ENCODE measurements at places on chromosomes 16 and 17. TPM values are rescaled to one million over a fixed set of nuclear protein-coding genes. Genes with fewer than 3 reads are reported as not detected.

- peaks cover 35% of the 10 kb centered on the region for H3K36me3 ChIP-seq
- H3K27me3 ChIP-seq, result no peaks in the 10 kb centered on the region
- no peaks in the 10 kb centered on the region for H3K4me1 ChIP-seq
- no peak overlapping the region for H3K4me3 ChIP-seq
- no peak overlapping the region for H3K27ac ChIP-seq
These were observed 13.6 kb downstream of the SMG6 start for GRCh38 chr17:2289878-2290478.

- H3K36me3 ChIP-seq, result peaks cover 3% of the 10 kb centered on the region
- no peaks in the 10 kb centered on the region for H3K27me3 ChIP-seq
- peaks cover 3% of the 10 kb centered on the region for H3K4me1 ChIP-seq
- no peak overlapping the region for H3K27ac ChIP-seq
- no peak for DNase-seq
These were observed 34.4 kb downstream of the GDPD1 start for GRCh38 chr17:59254742-59255141.

GRCh38 chr16:79519448-79519847 lies 81.1 kb downstream of the MAF start:
- no peaks in the 10 kb centered on the region for H3K4me1 ChIP-seq
- H3K36me3 ChIP-seq, result no peaks in the 10 kb centered on the region
- H3K27me3 ChIP-seq, result peaks cover 11% of the 10 kb centered on the region
- no peak overlapping the region for H3K4me3 ChIP-seq

- no peaks in the 10 kb centered on the region for H3K27me3 ChIP-seq
- H3K36me3 ChIP-seq, result peaks cover 19% of the 10 kb centered on the region
- peak overlapping the region; percentile 41 for H3K27ac ChIP-seq
- H3K4me3 ChIP-seq, result no peak overlapping the region
- peaks cover 20% of the 10 kb centered on the region for H3K4me1 ChIP-seq
These were observed 171.7 kb downstream of the KATNIP start for GRCh38 chr16:27721531-27722181.

- peaks cover 10% of the 10 kb centered on the region for H3K4me1 ChIP-seq
- H3K36me3 ChIP-seq, result peaks cover 10% of the 10 kb centered on the region
- DNase-seq, result no peak
- H3K27ac ChIP-seq, result no peak overlapping the region
- no peaks in the 10 kb centered on the region for H3K27me3 ChIP-seq
These were observed 34.1 kb downstream of the RNF112 start for GRCh38 chr17:19445105-19445504.

DNA sequence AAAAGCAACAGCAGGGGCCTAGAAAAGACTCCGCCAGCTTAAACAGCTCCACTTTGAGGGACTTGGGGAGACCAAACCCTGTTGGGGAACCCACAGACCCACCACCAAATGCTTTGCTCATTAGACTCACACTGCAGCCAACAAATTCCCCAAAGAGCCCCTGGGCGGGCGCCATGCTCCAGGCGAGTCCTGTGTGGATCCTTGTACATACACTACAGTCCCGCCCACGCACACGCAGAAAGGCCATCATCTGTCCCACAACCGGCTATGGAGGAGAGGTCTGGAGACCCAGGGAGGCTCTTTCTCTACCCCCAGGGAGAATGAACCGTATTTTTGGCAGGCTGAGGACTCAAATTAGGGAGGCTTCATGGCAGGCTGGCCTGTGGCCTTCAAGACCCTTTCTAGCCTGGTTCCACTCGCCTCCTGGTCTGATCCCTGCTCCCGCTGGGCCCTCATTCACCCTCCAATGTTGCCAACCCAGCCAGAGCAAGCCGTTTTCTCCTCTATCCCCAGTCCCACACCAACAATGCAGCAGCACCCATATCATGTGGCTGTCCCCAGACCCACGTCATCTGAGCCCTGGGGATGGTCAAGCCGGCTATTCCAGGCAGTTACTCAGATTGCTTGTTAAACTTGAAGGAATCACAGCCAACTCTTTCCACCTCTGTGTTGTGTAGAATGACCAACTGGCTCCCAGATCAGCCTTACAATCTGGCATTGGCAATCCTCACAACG lies 27.2 kb downstream of the ZNF423 start:
- H3K27me3 ChIP-seq, result no peaks in the 10 kb centered on the region
- DNase-seq, result no peak
- H3K27ac ChIP-seq, result peak overlapping the region; percentile 69
- no peak overlapping the region for H3K4me3 ChIP-seq
- H3K36me3 ChIP-seq, result peaks cover 8% of the 10 kb centered on the region

- no peaks in the 10 kb centered on the region for H3K4me1 ChIP-seq
- no peak overlapping the region for H3K4me3 ChIP-seq
- H3K36me3 ChIP-seq, result no peaks in the 10 kb centered on the region
These were observed 871.0 kb downstream of the CDH11 start for GRCh38 chr16:64250866-64251265.

DNA sequence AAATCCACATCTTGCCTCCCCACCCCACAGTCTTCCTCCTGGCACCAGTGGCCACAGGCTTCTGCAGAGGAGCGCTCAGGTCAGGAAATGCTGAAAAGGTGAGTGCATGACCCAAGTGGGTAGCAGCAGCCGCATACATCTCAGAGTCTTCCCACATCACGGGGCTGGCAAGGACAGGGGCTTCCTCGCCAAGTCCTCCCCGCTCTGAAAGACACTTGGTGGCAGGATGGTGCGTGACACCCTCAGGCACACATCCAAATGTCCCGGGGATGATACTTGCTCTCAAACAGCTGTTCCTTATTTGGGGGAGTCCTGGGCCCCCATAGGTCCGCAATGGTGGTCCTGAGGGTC lies 8.8 kb upstream of the SLC16A5 start:
- H3K4me3 ChIP-seq, result no peak overlapping the region
- H3K4me1 ChIP-seq, result peaks cover 10% of the 10 kb centered on the region
- no peaks in the 10 kb centered on the region for H3K36me3 ChIP-seq
- H3K27me3 ChIP-seq, result peaks cover 4% of the 10 kb centered on the region
- no peak for DNase-seq
- no peak overlapping the region for H3K27ac ChIP-seq

GRCh38 chr16:80996688-80997138 lies 10.0 kb downstream of the CMC2 start:
- DNase-seq, result no peak
- no peaks in the 10 kb centered on the region for H3K27me3 ChIP-seq
- H3K27ac ChIP-seq, result peak overlapping the region; percentile 79
- peaks cover 11% of the 10 kb centered on the region for H3K36me3 ChIP-seq
- peak overlapping the region; percentile 18 for H3K4me3 ChIP-seq
- H3K4me1 ChIP-seq, result peaks cover 33% of the 10 kb centered on the region

DNA sequence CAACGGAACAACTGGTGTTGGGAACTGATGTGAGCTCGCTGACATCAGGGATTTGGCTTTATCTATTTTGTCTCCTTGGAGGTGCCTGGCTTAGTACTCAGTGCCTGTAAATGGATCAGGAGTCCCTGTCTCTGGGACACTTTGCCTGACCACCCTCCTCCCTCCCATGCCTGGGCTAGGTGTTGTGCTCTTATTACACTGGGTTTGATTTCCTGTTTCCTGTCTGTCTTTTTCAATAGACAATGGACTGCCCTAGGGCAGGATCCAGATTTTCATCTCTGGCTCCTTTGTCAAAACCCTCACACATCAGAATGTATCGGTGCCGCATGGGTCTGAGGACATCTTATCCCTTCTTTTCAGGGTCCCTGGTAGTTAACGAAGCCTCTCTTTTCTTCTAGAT lies 223.6 kb upstream of the ASIC2 start:
- peaks cover 11% of the 10 kb centered on the region for H3K4me1 ChIP-seq
- H3K4me3 ChIP-seq, result no peak overlapping the region
- H3K27ac ChIP-seq, result no peak overlapping the region
- H3K36me3 ChIP-seq, result no peaks in the 10 kb centered on the region
- no peaks in the 10 kb centered on the region for H3K27me3 ChIP-seq

DNA sequence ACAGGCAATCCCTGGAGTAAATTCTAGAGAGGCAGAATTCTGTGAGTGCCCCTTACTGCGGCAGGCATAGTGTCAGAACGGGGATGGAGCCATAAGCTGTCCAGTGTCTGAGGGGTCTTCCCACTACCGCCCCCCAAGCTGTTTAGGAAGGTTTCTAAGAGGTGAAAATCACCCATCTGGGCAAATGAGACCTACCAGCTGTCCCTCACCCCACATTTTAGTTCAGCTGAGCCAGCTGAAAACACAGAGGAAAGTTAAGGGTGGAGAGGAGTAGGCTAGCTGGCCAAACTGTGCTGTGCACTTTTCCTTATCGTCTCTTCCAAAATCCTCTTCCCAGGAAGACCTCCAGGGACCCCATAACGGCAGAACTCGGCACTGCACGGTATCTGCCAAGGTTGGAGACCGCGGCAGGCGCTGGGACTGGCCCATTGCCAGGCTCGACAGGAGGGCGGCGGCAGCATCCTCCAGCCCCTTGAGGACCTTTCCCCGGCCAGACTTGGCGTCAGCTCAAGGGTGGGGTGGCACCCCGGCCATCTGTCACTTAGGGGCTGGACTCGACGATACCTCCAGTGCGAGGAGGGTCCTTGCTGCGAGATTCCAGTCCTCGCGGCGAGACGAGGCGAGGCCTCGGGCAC lies 955 bp downstream of the ACLY start:
- peak; percentile 17 for DNase-seq
- peak overlapping the region; percentile 90 for H3K4me3 ChIP-seq
- H3K27me3 ChIP-seq, result no peaks in the 10 kb centered on the region
- H3K4me1 ChIP-seq, result peaks cover 48% of the 10 kb centered on the region

DNA sequence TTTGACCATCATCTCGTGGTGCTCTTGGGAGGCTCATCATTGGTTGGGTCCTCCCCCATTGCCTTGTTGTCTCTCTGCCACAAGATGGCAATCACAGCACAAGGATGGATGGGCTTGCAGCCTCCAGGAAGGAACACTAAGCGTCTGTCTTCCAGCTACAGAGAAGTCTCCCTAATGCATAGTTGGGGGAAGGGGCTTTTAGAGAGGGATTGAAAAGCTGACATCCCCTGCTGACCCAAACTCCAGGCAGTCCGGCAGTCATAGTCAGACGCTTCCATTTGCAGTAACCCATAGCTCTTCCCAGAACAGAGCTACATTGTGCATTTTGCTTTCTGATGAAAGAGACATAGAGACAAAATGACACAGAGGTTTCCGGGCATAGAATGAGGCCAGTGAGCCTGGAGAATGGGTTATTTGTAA lies 111.4 kb downstream of the UTP18 start:
- peak; percentile 28 for DNase-seq
- no peak overlapping the region for H3K4me3 ChIP-seq
- H3K27ac ChIP-seq, result no peak overlapping the region
- peaks cover 7% of the 10 kb centered on the region for H3K27me3 ChIP-seq
- peaks cover 5% of the 10 kb centered on the region for H3K4me1 ChIP-seq
- H3K36me3 ChIP-seq, result no peaks in the 10 kb centered on the region

DNA sequence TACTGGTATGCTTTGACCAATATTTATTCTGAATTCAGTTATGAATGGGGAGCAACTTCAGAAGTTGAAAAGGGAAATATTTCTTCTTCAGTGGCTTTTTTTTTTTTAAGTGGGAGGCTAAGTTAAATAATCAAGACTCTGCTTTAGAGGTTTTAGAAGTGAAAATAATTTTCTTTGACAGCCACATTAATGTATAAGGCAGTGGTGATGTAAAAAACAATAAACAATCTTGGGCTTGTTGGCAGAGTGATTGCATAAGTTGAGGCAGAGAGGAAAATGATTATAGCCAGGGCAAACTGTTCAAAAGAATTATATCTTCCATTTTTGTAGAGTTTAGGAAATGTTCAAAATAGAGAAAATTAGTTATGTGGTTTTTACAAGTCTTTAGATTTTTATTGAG lies 5.4 kb upstream of the KRT12 start:
- H3K36me3 ChIP-seq, result no peaks in the 10 kb centered on the region
- H3K27ac ChIP-seq, result no peak overlapping the region
- no peaks in the 10 kb centered on the region for H3K4me1 ChIP-seq
- no peak for DNase-seq
- H3K27me3 ChIP-seq, result peaks cover 4% of the 10 kb centered on the region

DNA sequence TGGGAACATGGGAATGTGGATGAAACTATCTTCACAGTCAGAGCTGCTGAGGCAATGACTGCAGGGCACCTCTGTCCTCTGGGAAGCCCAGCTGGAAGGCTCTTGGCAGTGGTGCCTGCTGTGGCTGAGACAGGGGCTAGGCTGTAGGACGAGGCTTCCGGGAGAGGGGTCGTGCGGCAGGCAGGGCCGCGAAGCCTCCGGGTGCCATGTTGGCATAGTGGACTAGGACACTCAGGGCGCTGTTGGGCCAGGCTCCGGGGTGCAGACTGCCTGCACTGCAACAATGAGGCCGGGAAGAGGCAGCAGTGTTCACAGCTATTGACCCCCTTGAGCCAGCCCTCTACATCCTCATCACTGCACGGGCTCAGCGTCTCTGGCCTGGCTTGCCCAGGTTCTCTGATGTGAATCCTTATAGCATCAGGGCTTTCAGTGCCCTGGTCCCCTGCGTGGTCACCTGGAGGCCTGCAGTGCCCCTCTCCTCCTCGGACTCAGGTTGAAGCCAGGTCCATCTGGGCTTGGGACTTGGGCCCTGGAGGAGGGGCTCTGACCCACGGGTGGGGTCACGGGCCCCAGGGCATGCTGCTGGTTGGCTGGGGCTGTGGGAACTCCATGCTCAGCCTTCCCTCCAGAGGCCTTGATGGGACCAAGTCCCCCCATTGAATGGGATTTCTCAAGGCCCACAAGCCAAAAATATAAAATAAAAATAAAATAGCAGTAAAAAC lies 91.6 kb downstream of the TNFRSF13B start:
- no peak overlapping the region for H3K4me3 ChIP-seq
- no peak overlapping the region for H3K27ac ChIP-seq

GRCh38 chr16:86044241-86044671 lies 145.3 kb downstream of the IRF8 start:
- no peak overlapping the region for H3K4me3 ChIP-seq
- H3K27ac ChIP-seq, result no peak overlapping the region
- peaks cover 70% of the 10 kb centered on the region for H3K27me3 ChIP-seq
- H3K4me1 ChIP-seq, result peaks cover 15% of the 10 kb centered on the region
- DNase-seq, result peak; percentile 39
- no peaks in the 10 kb centered on the region for H3K36me3 ChIP-seq

DNA sequence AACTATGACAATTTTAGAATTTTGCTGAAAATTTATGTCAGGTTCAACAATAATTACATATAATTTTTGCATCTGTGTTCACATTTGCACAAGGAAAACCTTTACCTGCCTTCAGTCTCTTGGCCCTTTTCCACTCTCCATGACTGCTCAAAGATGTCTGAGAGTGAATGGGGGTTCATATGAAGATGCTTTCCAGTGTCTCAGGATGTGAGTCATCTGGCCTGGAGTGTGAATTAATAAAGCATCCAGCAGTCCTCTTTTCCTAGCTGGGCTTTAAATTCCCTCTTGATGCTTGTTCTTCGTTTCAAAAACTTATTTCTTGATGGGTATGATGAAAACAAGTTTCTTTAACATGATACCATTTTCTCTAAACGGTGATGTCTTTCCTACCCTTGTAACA lies 99.9 kb downstream of the CDK5R1 start:
- H3K4me1 ChIP-seq, result no peaks in the 10 kb centered on the region
- peaks cover 11% of the 10 kb centered on the region for H3K36me3 ChIP-seq
- no peaks in the 10 kb centered on the region for H3K27me3 ChIP-seq
- DNase-seq, result no peak

- no peaks in the 10 kb centered on the region for H3K4me1 ChIP-seq
- no peak overlapping the region for H3K27ac ChIP-seq
- H3K36me3 ChIP-seq, result no peaks in the 10 kb centered on the region
- DNase-seq, result no peak
- no peaks in the 10 kb centered on the region for H3K27me3 ChIP-seq
- H3K4me3 ChIP-seq, result no peak overlapping the region
These were observed 167.5 kb downstream of the UTP18 start for GRCh38 chr17:51427856-51428255.

ERN2 gene
- total RNA-seq, result 0.71 TPM

NKIRAS2 gene
- 48.1 TPM for total RNA-seq

C17orf50 gene
- not detected for total RNA-seq

TNRC6A gene
- total RNA-seq, result 94.4 TPM

ETV4 gene
- 84.3 TPM for total RNA-seq

Measured in progenitor cell of endocrine pancreas (in vitro differentiated cells).